Immature natural killer cell (primary cell): ENCODE measurements at places on chromosomes 1 and 21. TPM values are rescaled to one million over a fixed set of nuclear protein-coding genes. Genes with fewer than 3 reads are reported as not detected.

- peaks cover 9% of the 10 kb centered on the region for H3K27me3 ChIP-seq
- peak; percentile 61 for DNase-seq
- H3K36me3 ChIP-seq: no peaks in the 10 kb centered on the region
- H3K4me1 ChIP-seq: peaks cover 30% of the 10 kb centered on the region
- H3K4me3 ChIP-seq: peak overlapping the region; percentile 94
These were observed 1.7 kb downstream of the TMCC2 start for GRCh38 chr1:205229399-205229871.

DNA sequence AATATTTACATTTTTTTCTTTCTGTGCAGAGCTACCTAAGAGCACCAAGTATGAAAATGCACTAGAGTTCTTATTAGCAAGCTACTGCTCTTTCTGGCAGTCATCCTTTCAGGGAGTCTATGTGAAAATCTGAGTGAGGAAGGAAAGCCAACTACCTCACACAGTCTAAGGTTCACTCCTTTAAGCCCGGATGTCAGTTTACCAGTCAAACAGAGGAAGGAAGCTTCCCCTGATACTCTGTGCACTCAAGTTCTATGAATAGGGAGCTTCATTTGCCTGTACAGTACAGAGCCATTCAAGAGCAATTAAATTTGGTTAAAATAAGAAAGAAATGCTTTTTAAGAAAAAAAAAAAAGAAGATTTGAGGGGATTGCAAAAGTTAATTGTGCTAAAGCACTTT, 6.9 kb downstream of the COL11A1 start:
- no peak overlapping the region for H3K4me3 ChIP-seq
- H3K27me3 ChIP-seq: peaks cover 1% of the 10 kb centered on the region
- H3K36me3 ChIP-seq: no peaks in the 10 kb centered on the region
- DNase-seq: no peak

DNA sequence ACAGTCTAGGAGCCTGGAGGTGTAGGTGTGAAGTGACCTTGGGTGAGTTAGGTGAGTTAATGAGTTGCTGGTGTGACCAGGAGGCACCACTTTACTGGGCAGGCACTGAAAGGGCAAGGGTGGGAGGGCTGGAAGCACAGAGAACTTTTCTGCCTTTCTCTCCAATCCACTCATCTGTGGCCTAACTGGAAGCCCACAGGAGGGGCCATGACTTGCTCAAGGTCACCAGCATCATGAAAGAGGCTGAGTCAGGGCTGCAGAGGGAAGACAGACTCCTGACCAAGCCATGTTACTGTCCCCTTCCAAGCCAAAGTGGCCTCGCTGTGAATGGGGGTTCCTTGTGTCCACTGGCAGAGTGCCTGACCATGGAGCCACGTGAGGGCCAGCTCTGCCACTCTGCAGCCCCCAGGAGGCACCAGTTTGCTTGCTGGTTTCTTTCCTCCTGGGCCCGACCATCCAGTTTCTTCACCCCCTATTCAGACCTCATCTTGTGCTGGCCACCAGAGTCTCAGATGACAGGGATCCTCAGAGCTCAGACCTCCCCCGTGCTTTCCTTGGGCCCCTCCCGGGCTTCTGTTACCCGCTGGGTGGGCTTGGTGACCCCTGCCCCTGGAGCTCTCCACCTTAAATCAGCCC, 4.3 kb upstream of the BSND start:
- no peak for DNase-seq
- peak overlapping the region; percentile 79 for H3K27ac ChIP-seq
- H3K4me1 ChIP-seq: peaks cover 32% of the 10 kb centered on the region
- H3K27me3 ChIP-seq: peaks cover 22% of the 10 kb centered on the region
- no peaks in the 10 kb centered on the region for H3K36me3 ChIP-seq

DNA sequence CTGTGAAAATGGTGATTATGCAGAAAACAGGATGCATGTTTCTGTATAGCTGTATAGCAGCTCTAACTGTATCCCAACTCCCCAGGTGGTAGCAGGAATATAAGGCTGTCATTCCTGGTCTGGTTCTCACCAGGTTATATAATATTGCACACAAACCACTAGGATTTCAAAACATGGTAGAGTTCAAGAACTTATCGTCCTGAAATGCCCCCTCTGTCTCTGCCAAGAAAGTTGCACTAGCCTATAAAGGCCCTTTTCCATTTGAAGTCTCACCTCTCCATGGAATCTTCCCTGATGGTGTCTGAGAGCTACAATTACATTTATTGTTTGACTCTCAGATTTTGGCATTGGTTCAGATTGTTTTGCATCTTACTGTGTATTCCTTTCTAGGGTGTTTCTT, 184.9 kb upstream of the FAM78B start:
- DNase-seq: no peak
- H3K4me1 ChIP-seq: no peaks in the 10 kb centered on the region
- no peaks in the 10 kb centered on the region for H3K36me3 ChIP-seq
- H3K27ac ChIP-seq: no peak overlapping the region

GRCh38 chr1:171715813-171716251, 26.0 kb downstream of the VAMP4 start:
- H3K27ac ChIP-seq: no peak overlapping the region
- H3K36me3 ChIP-seq: peaks cover under 1% of the 10 kb centered on the region
- peaks cover 29% of the 10 kb centered on the region for H3K4me1 ChIP-seq
- no peak for DNase-seq
- H3K4me3 ChIP-seq: no peak overlapping the region

DNA sequence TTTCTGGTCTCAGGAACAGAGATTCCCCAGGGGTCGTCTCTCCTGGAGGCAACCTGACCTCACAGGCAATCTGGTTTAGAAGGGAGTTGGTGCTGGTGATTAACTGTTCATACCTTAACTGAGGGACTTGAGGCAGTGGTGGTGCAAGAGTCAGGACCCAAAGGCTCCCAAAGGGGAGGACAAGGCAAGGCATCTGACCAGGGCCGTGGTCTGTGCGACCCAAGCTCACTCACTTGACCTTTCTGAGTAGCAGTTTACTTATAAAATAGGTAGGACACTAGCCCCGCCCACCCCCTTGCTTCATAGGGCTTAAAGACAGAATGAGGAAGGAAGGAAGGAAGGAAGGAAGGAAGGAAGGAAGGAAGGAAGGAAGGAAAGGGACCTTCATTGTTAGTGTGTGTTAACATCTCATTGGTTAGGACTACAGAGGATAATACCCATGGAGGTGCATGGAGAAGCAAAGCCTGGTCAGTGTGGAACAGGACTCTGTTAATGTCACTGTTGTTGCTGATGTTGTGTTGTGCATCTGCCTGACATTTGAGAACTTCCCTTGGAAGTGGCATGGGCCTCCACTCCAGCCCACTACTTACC, 4.6 kb upstream of the KCNA2 start:
- peaks cover 17% of the 10 kb centered on the region for H3K27me3 ChIP-seq
- no peak for DNase-seq
- no peak overlapping the region for H3K4me3 ChIP-seq
- no peak overlapping the region for H3K27ac ChIP-seq
- no peaks in the 10 kb centered on the region for H3K36me3 ChIP-seq
- peaks cover 5% of the 10 kb centered on the region for H3K4me1 ChIP-seq

DNA sequence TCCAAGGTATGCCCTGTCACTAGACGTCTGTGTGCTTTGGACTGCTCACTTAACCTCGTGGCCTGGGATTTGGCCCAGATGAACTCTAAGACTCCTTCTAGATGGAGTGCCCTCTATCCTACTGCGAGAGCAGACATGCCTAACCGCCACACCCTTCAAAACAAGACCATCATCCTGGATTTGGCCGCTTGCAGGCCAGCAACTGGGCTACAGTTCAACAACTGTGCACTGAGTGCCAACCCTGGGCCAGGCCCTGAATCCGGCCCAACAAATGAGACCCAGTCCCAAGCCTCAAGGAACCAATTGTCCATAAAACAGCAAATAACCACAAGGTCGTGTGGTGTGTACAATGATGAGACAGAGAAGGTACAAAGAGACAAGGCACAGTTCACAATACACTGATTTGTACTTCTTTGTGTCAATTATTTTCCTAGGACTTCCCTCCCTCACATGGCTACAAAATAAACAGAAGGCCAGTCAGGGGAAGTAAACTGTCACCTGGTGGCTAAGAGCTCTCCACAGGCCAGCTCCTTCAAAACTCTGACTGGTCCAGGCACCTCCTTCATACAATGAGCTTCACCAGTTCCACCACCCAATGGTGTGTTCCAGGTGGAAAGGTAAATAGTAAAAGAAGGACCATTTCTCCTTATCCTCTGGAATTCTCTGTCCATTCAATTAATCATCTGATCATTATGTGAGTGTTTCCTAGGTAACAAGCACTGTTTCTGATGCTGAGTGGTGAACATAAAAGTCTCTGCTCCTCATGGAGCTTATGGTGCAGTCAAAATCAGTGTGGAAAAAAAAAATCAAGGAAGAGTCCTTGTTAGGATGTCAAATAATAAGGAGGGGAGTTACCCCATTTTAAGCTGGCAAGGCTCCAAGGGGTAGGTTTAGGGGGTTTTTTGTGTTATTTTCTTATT, 60.4 kb downstream of the CAPZB start:
- peak overlapping the region; percentile 53 for H3K27ac ChIP-seq
- no peak overlapping the region for H3K4me3 ChIP-seq
- no peak for DNase-seq

DNA sequence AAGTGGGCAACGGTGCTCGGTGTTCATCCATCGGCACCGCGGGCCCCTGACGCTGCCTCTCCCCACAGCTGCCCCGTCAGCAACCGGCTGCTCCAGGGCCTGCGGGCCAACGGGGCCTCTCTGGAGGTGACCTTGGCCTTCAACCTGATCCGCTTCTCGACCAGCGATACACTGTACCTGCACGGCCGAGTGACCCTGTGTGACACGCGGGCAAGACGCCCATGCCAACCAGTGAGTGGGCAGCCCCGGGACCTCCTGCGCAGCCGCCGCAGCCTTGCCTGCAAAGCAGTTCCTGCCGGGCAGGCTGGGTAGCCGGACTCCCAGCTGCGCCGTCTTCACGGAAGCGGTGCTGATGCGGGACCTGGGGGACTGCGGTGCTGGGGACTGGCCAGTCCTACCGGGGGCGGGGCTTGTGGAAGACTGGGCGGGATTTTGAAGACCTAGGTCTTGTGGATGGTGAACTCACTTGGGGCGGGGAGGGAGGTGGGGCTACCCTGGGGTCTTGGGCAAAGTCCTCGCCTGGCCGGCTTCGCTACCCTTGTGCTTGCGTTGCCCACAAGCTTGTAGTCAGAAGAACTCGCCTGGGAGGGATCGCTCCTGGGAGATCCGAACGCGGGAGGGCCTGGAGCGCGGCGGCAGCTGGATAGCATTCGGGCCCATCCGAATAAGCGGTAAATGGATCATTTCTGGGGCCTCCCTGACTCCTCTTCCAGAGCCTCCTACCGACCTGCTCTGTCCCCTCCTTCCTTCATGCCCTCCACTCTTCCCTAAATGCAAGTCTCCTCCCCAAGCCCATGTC, 8.8 kb upstream of the CEP85 start:
- peak overlapping the region; percentile 70 for H3K4me3 ChIP-seq
- H3K36me3 ChIP-seq: no peaks in the 10 kb centered on the region
- peak; percentile 53 for DNase-seq
- H3K4me1 ChIP-seq: peaks cover 14% of the 10 kb centered on the region
- peaks cover 10% of the 10 kb centered on the region for H3K27me3 ChIP-seq

- H3K27ac ChIP-seq: peak overlapping the region; percentile 20
- H3K4me1 ChIP-seq: peaks cover 28% of the 10 kb centered on the region
- peak; percentile 48 for DNase-seq
- peaks cover 18% of the 10 kb centered on the region for H3K36me3 ChIP-seq
- H3K4me3 ChIP-seq: no peak overlapping the region
These were observed 2.7 kb upstream of the PSMD4 start for GRCh38 chr1:151251656-151252470.

DNA sequence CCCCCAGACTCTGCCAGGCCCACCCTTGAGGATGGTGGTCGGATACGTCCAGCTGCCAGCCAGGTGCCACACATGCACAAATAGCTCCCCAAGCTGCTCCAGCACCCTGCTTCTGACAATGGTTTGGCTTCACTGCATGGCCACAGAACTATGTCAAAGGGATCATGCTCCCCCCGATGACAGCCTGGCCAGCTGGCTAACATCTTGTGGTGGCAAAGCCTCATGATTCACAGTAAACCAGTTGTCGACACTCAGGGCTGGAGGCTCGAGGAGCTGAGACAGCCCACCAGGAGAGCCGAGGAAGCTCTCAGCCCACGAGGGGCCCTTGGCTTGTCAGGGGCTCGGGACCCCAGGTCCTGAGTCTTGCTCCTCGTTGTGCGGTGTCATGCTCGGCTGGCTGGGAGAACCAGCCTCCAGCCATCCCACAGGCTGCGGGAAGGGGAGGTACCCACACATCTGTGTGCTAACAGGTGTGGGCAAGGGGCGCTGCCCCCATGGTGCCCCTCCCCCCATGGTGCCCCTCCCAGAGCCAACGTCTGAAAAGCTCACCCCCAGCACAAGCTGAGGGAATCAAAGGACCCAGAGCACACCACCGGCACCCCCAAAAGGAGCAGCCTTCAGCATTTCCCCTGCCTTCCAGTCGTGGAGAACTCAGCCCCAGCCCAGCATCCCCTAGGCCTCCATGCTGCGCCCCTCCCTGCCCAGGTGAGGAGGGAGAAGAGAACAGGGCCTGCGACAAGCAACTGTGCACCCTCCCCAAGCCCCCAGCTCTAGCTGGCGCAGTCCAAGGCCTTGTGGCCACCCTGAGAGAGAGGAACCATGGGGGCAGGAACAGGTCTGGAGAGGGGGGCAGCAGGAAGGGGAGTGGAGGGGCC, 41.2 kb downstream of the KIF21B start:
- H3K4me1 ChIP-seq: no peaks in the 10 kb centered on the region
- no peak overlapping the region for H3K27ac ChIP-seq
- peaks cover 35% of the 10 kb centered on the region for H3K36me3 ChIP-seq
- no peak for DNase-seq

GRCh38 chr1:18854331-18855025, 5.0 kb downstream of the TAS1R2 start:
- no peak overlapping the region for H3K4me3 ChIP-seq
- H3K27me3 ChIP-seq: peaks cover 3% of the 10 kb centered on the region
- no peak overlapping the region for H3K27ac ChIP-seq
- no peaks in the 10 kb centered on the region for H3K36me3 ChIP-seq
- no peaks in the 10 kb centered on the region for H3K4me1 ChIP-seq

DNA sequence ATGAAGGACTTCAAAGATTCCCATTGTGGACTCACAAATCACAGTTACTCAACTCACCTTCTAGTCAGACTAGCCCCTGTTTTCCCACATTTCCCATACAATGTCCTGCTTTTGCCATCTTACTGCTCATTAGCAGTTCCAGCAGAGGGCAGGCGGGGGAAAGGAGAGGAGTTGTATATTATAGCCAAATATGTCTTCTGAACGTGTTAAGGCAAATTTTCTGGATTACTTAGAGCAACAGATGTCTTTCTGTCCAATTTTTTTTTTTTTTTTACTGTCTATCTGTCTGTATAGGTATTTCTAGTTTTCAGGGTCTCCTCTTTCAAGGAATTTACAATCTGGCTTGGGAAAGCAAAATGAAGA, 29.9 kb upstream of the DDAH1 start:
- no peak for DNase-seq
- H3K27ac ChIP-seq: no peak overlapping the region
- H3K4me1 ChIP-seq: no peaks in the 10 kb centered on the region
- no peaks in the 10 kb centered on the region for H3K27me3 ChIP-seq
- no peaks in the 10 kb centered on the region for H3K36me3 ChIP-seq

- no peak for DNase-seq
- no peaks in the 10 kb centered on the region for H3K4me1 ChIP-seq
- no peak overlapping the region for H3K27ac ChIP-seq
These were observed 156.7 kb downstream of the DMRTA2 start for GRCh38 chr1:50266509-50266908.

- peaks cover 65% of the 10 kb centered on the region for H3K27me3 ChIP-seq
- no peak overlapping the region for H3K27ac ChIP-seq
- peak overlapping the region; percentile 69 for H3K4me3 ChIP-seq
- H3K4me1 ChIP-seq: peaks cover 64% of the 10 kb centered on the region
- H3K36me3 ChIP-seq: no peaks in the 10 kb centered on the region
These were observed 5.1 kb upstream of the LHX9 start for GRCh38 chr1:197911857-197912696.

GBP6 gene
- polyA plus RNA-seq: not detected

FHAD1 gene
- polyA plus RNA-seq: not detected

SLC19A2 gene
- 2.4 TPM for polyA plus RNA-seq

FLG2 gene
- polyA plus RNA-seq: not detected

TSACC gene
- polyA plus RNA-seq: 0.62 TPM

MYBPH gene
- polyA plus RNA-seq: not detected
